ENCODE measurements at places on chromosomes 11 and 22. TPM values are rescaled to one million over a fixed set of nuclear protein-coding genes. Genes with fewer than 3 reads are reported as not detected.
A peak's percentile ranks its signal among the peaks of the same experiment; 100 is the strongest.

Gene ELFN2
- total RNA-seq, result 2.9 TPM

Gene SCUBE2
- total RNA-seq, result 2.8 TPM

Gene NPTXR
- total RNA-seq, result 32.6 TPM

Gene RIMBP3C
- 0.90 TPM for total RNA-seq

Gene RASGRP2
- total RNA-seq, result 3.7 TPM

Gene XRCC6
- total RNA-seq, result 287 TPM

Gene FGF19
- total RNA-seq, result not detected

Gene TYR
- total RNA-seq, result not detected

- no peak overlapping the region for H3K4me3 ChIP-seq
- H3K36me3 ChIP-seq, result no peaks in the 10 kb centered on the region
- DNase-seq, result no peak
- no peaks in the 10 kb centered on the region for H3K27me3 ChIP-seq
- peaks cover 19% of the 10 kb centered on the region for H3K4me1 ChIP-seq
- H3K27ac ChIP-seq, result peak overlapping the region; percentile 44
Measured at GRCh38 chr22:37742376-37743171, 45.7 kb downstream of the TRIOBP start.

- H3K36me3 ChIP-seq, result peaks cover 41% of the 10 kb centered on the region
- DNase-seq, result no peak
- H3K4me1 ChIP-seq, result no peaks in the 10 kb centered on the region
- no peaks in the 10 kb centered on the region for H3K27me3 ChIP-seq
- no peak overlapping the region for H3K4me3 ChIP-seq
Measured at GRCh38 chr11:108319541-108320145, 96.8 kb downstream of the ATM start.

- H3K36me3 ChIP-seq, result no peaks in the 10 kb centered on the region
- H3K27me3 ChIP-seq, result no peaks in the 10 kb centered on the region
- no peaks in the 10 kb centered on the region for H3K4me1 ChIP-seq
- no peak for DNase-seq
- H3K4me3 ChIP-seq, result no peak overlapping the region
Measured at GRCh38 chr11:41039592-41039991, 419.9 kb downstream of the LRRC4C start.

- no peak overlapping the region for H3K27ac ChIP-seq
- H3K36me3 ChIP-seq, result no peaks in the 10 kb centered on the region
- H3K4me1 ChIP-seq, result no peaks in the 10 kb centered on the region
- no peaks in the 10 kb centered on the region for H3K27me3 ChIP-seq
- DNase-seq, result no peak
- no peak overlapping the region for H3K4me3 ChIP-seq
Measured at GRCh38 chr11:132763503-132763902, 768.8 kb downstream of the OPCML start.

- no peaks in the 10 kb centered on the region for H3K36me3 ChIP-seq
- no peaks in the 10 kb centered on the region for H3K27me3 ChIP-seq
- H3K4me3 ChIP-seq, result no peak overlapping the region
- no peak overlapping the region for H3K27ac ChIP-seq
- no peaks in the 10 kb centered on the region for H3K4me1 ChIP-seq
Measured at GRCh38 chr22:47166446-47167016, 404.1 kb downstream of the TBC1D22A start.

GRCh38 chr11:16984229-16984628, 30.0 kb downstream of the PLEKHA7 start:
- peaks cover 38% of the 10 kb centered on the region for H3K4me1 ChIP-seq
- DNase-seq, result no peak

DNA sequence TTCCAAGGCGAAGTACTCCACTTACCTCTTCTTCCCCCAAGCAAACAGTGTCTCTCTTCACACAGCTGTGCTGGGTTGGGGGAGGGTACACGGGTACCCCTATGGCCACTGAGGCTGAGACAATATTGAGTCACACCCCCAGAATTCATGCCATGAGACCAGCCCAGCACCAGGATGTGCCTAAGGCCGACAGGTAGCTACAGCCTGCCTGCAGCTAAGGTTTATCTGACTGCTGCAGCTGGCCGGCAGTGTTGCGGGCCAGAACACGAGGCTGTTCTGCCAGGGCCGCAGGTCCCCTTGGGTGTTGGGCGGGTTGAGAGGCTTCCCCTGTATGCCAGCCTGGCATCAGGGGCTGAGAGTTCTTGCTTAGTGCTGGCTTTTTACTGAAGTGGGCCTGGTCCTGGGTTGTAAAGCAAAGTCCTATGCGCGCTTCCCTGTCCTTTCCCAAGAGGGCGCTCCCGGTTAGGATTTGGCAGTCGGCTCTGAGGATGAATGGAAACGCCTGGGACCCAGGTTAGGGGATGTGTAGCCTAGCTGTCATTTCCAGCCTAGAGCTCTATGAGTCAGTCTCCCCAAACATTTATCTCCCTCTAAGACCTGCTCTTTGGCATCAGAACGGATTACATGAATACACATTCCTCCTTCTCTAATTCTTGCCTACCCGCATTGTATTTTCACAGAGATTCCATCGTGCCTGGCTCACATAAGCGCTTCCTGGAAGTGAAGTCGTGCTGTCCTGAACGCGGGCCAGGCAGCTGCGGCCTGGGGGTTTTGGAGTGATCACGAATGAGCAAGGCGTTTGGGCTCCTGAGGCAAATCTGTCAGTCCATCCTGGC, 7.1 kb downstream of the USP18 start:
- H3K27me3 ChIP-seq, result no peaks in the 10 kb centered on the region
- no peaks in the 10 kb centered on the region for H3K4me1 ChIP-seq
- no peak for DNase-seq
- no peaks in the 10 kb centered on the region for H3K36me3 ChIP-seq

GRCh38 chr22:37753746-37754145, 54.0 kb upstream of the GCAT start:
- no peak for DNase-seq
- peaks cover 47% of the 10 kb centered on the region for H3K4me1 ChIP-seq
- no peak overlapping the region for H3K4me3 ChIP-seq
- H3K27ac ChIP-seq, result peak overlapping the region; percentile 57
- H3K36me3 ChIP-seq, result no peaks in the 10 kb centered on the region
- no peaks in the 10 kb centered on the region for H3K27me3 ChIP-seq

DNA sequence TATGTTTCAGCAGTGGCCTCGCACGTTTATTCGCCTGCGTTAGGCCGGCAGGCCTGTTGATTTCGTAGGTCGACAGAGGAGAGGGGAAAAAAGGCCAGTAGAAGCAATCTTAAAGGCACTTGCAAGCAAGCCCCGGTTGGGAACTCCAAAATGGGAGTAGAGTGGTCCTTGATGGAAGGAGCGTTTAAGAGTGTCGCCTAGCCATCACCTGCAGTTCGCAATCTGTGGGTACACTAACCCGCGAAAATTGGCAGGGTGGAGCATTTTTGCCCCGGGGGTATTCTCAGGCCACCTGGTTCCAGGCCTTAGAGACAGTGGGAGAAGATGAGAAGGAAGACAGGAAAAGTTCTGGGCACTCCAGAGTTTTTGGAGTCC, 1.1 kb downstream of the EWSR1 start:
- H3K4me3 ChIP-seq, result peak overlapping the region; percentile 91
- peaks cover 34% of the 10 kb centered on the region for H3K4me1 ChIP-seq
- H3K27me3 ChIP-seq, result no peaks in the 10 kb centered on the region
- peak overlapping the region; percentile 98 for H3K27ac ChIP-seq
- no peak for DNase-seq

- peaks cover 21% of the 10 kb centered on the region for H3K27me3 ChIP-seq
- H3K4me1 ChIP-seq, result no peaks in the 10 kb centered on the region
- no peaks in the 10 kb centered on the region for H3K36me3 ChIP-seq
Measured at GRCh38 chr11:123484448-123484847, 54.4 kb downstream of the GRAMD1B start.

DNA sequence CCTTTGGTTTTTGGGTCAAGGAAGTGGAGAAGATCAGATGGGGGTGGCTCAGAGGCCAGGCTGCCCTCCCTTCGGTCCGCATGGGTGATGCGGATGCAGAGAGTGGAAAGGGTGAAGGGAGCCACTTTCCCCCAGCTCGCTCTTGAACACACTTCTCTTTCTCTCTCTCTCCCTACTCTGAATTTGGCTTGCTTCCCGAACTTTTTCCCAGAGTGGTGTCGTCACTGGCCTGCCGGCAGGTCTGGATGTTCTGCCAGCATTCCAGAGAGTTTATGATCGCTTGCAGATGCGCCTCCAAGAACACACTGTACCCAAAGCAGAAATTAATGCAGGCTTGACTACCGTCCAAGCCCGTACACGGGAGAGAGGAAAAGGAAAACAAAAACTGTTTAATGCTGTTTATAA, 103.2 kb downstream of the ZBTB16 start:
- peaks cover 15% of the 10 kb centered on the region for H3K27me3 ChIP-seq
- peaks cover 16% of the 10 kb centered on the region for H3K4me1 ChIP-seq
- no peak for DNase-seq
- H3K4me3 ChIP-seq, result peak overlapping the region; percentile 14
- H3K27ac ChIP-seq, result no peak overlapping the region
- H3K36me3 ChIP-seq, result no peaks in the 10 kb centered on the region

DNA sequence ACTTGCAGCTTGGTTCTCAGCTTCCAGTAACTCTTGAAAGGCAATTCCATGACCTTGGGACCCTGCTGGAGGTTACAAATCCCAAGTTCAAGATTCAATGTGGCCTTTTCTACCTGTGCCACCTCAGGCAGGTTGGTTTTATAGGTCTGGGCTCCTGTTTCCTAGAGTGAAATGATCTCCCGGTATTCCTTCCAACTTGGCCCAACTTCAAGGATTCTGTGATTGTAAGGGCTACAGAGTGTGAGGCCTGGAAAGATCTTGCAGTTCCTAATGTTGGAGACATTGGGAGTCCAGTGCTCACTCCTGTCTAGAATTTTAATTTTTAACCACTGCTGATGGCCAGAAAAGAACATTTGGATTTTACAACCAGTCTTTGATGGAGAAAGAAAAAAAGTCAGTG, 91.6 kb downstream of the LDLRAD3 start:
- no peaks in the 10 kb centered on the region for H3K27me3 ChIP-seq
- DNase-seq, result no peak
- peak overlapping the region; percentile 82 for H3K27ac ChIP-seq
- H3K4me1 ChIP-seq, result peaks cover 42% of the 10 kb centered on the region

- no peaks in the 10 kb centered on the region for H3K36me3 ChIP-seq
- no peak for DNase-seq
- no peaks in the 10 kb centered on the region for H3K27me3 ChIP-seq
- H3K4me3 ChIP-seq, result no peak overlapping the region
- H3K27ac ChIP-seq, result peak overlapping the region; percentile 21
Measured at GRCh38 chr11:34600339-34601084, 20.4 kb upstream of the EHF start.

DNA sequence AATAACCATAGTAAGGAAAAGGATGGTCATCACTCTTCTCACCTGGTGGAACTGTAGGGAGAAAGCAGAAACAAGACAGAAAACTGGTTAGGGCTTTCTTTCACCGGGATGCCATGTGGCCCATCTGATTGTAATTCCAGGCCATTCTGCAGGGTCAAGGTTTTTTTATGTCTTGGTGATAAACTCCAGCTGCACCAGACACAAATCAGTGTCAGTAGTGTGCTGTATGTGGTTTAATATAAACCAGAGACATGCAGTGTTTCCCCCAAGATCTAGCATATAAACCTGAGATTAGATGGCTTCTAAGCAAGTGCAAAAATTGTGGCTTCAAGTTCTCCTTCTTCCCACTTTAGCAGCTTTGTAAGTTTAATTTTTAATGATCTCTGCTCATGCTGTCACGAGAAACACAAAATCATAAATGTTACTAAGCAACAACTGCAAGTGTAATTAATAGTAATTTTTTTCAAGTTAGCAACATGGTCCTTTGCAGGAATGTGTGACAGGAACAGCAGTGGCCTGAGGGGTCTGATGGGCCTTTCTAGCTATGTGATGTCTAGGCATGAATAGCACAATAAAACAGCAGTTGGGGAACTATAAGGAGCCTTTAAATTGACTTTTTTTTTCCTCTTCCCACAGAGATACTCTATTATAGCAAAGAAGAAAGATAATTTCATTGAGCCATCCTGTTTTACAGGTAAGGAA, 41.6 kb downstream of the BDNF start:
- DNase-seq, result no peak
- H3K27ac ChIP-seq, result no peak overlapping the region
- no peaks in the 10 kb centered on the region for H3K27me3 ChIP-seq
- no peaks in the 10 kb centered on the region for H3K4me1 ChIP-seq
- no peak overlapping the region for H3K4me3 ChIP-seq

DNA sequence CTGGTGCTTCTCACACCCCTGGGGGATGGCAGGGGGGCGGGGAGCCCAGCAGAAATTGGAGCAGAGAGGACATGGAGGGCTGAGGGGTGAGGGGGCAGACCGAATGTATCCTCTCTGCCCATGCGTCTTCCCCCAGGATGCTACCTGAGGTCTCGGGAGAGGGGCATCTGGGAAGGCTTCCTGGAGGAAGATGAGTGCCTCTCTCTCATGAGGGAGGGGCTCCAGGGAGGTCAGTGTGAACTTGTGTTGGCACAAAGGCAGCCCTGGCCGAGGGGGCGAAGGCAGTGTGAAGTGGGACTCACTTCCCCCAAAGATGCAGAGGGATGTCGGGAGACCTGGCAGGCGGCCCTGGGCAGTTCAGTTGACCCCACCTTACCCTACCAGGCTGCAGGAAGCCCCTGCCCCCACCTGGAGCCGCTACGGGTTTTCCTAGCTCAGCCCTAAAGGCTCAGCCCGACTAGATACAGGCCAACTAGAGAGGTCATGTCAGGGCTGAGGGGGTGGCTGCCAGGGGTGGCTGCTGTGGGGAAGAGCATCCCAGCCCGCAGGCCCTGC, 10.4 kb downstream of the ASCL2 start:
- no peak overlapping the region for H3K4me3 ChIP-seq
- H3K4me1 ChIP-seq, result no peaks in the 10 kb centered on the region
- no peak overlapping the region for H3K27ac ChIP-seq
- no peaks in the 10 kb centered on the region for H3K36me3 ChIP-seq

- peak overlapping the region; percentile 32 for H3K27ac ChIP-seq
- H3K4me1 ChIP-seq, result peaks cover 14% of the 10 kb centered on the region
- no peaks in the 10 kb centered on the region for H3K36me3 ChIP-seq
- H3K27me3 ChIP-seq, result peaks cover 2% of the 10 kb centered on the region
- DNase-seq, result peak; percentile 17
Measured at GRCh38 chr11:126061707-126062678, 673 bp downstream of the CDON start.
